ENCODE measurements at places on chromosomes 13 and 19. TPM values are rescaled to one million over a fixed set of nuclear protein-coding genes. Genes with fewer than 3 reads are reported as not detected.
A peak's percentile ranks its signal among the peaks of the same experiment; 100 is the strongest.

The KRTDAP gene
- not detected for total RNA-seq

The LSR gene
- 29.4 TPM for total RNA-seq

The CYP2F1 gene
- total RNA-seq, result not detected

The NKPD1 gene
- 0.44 TPM for total RNA-seq

DNA sequence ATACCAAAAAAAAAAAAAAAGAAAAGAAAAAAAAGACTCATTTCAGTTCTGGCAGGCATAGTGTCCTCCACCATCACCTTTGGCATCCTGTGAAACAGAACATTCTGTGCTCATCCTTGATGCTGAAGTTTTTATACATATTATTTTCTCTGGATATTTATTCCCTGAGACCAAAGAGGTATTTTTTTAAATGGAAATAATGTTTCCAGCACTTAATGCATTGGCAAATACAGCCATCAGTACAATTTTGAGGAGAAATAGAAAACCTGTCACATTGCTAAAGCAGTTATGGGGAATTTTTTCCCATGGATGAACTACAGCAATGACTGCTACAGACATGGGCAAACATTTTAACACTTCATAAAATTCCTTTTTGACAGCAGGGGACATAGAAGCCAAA, 312.4 kb downstream of the DNAJC15 start:
- no peaks in the 10 kb centered on the region for H3K27me3 ChIP-seq
- H3K27ac ChIP-seq, result no peak overlapping the region
- H3K4me3 ChIP-seq, result no peak overlapping the region
- DNase-seq, result no peak
- H3K36me3 ChIP-seq, result no peaks in the 10 kb centered on the region

DNA sequence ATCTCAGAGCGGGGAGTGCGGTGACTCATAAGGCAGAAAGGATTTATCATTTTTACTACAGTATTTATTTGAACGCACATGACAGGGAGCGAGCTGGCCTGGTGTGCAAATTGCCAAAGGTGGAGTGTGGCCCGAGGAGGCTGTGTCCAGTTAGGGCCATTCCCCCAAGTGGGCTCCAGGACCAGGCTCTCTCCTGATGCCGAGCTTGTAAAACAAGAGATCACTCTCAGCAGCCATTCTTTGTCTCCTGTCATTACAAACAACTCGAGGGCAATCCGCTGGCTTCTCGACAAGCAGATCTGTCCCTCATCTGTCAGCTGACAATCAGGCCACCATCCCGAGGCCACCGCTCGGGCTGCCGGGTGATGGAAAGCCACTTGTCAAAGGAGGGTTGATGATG, 418.9 kb downstream of the ZNF536 start:
- H3K27ac ChIP-seq, result no peak overlapping the region
- no peaks in the 10 kb centered on the region for H3K36me3 ChIP-seq
- no peak overlapping the region for H3K4me3 ChIP-seq
- peaks cover 4% of the 10 kb centered on the region for H3K4me1 ChIP-seq
- H3K27me3 ChIP-seq, result no peaks in the 10 kb centered on the region

- H3K27me3 ChIP-seq, result peaks cover 5% of the 10 kb centered on the region
- DNase-seq, result no peak
- H3K27ac ChIP-seq, result no peak overlapping the region
These were observed 7.9 kb upstream of the LINGO3 start for GRCh38 chr19:2315818-2316353.

DNA sequence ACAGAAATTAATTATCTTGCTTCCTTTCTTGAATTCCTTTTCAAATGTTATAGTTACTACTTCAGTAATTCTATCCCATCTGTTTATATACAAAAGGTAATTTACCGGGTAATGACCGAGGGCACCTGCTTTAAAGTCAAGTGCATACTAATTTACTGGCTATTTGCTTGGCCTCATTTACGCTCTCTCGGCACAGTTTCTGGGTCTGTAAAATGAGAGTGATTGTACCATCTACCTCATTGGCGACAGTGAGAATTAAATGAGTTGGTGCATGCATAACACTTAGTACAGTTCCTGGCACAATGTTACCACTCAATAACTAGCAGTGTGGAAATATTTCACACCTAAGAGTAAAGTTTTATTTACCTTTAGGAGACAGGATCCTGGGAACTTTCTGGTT, 111.6 kb downstream of the GGACT start:
- H3K27me3 ChIP-seq, result no peaks in the 10 kb centered on the region
- H3K4me3 ChIP-seq, result no peak overlapping the region
- H3K4me1 ChIP-seq, result no peaks in the 10 kb centered on the region
- H3K36me3 ChIP-seq, result peaks cover 7% of the 10 kb centered on the region
- no peak overlapping the region for H3K27ac ChIP-seq

- DNase-seq, result no peak
- H3K36me3 ChIP-seq, result no peaks in the 10 kb centered on the region
- H3K27me3 ChIP-seq, result no peaks in the 10 kb centered on the region
- H3K4me1 ChIP-seq, result no peaks in the 10 kb centered on the region
- no peak overlapping the region for H3K27ac ChIP-seq
These were observed 83.4 kb downstream of the UBL3 start for GRCh38 chr13:29767006-29767405.

The ZNF813 gene
- total RNA-seq, result 5.1 TPM

The IGFL2 gene
- 0.61 TPM for total RNA-seq

GRCh38 chr13:77523386-77523785, 12.1 kb upstream of the SCEL start:
- no peak for DNase-seq
- no peak overlapping the region for H3K4me3 ChIP-seq
- H3K27me3 ChIP-seq, result no peaks in the 10 kb centered on the region
- H3K36me3 ChIP-seq, result no peaks in the 10 kb centered on the region
- no peak overlapping the region for H3K27ac ChIP-seq
- H3K4me1 ChIP-seq, result no peaks in the 10 kb centered on the region

DNA sequence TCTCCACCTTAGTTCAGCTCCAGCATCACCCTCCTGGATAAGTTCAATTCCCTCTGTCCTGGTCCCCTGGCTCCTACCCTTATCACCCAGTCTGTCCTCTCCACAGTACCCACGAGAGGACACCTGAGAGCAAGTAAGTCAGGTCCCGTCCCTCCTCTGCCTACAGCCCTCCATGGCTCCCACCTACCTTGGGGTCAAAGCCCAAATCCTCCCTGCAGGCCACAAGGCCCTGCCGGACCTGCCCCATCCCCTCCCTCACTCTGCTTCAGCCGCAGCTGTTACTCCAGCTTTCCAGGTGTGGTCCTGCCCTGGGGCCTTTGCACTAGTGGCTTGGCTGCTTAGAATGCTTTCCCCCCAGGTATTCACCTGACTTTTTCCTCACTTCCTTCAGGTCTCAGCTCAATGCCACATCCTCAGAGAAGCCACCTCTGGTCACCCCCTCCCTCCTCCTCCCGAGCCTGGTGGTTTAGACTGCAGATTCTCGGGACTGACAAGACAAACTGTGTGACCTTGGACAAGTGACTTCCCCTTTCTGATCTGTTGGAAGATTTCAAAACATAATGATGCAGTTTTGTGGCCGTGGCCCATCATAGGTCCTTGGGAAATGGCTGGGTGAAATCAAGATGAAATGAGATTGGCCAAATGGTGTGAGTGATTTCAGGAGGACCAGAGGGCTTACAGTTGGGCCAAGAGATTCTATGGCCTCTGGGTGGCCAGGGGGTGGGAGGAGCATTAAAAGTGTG, 3.6 kb downstream of the TUBB4A start:
- no peak for DNase-seq
- no peak overlapping the region for H3K27ac ChIP-seq
- no peak overlapping the region for H3K4me3 ChIP-seq
- peaks cover 27% of the 10 kb centered on the region for H3K4me1 ChIP-seq
- H3K36me3 ChIP-seq, result peaks cover 51% of the 10 kb centered on the region

The PTH2 gene
- not detected for total RNA-seq

The C19orf18 gene
- total RNA-seq, result 1.9 TPM

DNA sequence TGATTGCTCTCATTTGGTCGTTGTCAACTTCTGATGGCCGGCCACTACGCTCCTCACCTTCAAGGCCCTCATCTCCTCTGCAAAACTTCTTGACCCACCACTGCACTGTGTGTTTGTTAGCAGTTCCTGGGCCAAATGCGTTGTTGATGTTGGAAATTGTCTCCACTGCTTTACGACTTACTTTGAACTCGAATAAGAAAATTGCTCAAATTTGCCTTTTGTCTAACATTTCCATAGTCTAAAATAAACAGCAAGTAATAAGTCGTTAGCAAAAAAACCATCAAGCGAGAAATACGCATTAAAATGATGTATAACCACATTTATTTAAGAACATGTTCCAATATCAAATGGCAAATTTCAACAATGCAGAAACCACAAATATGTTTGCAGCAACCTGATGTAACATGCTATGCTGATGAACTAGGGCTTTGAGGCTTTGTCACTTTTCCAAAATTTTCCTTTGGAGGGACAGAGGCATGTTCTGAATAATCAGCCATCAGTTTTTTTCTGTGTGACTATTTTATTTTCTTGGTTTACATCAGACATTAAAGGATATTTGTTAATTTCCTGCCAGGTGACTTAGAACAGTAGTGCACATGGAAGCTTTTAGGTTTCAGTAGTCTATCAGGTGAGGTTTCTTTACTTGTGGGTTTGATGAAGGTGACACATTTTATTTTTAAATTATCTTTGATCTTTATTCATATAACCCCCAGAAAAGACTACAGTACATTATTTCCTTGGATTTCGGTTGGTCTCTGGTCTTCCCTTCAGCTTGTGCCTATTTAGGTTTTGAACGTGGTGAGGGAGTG, 74.7 kb upstream of the TEX29 start:
- H3K27me3 ChIP-seq, result no peaks in the 10 kb centered on the region
- H3K36me3 ChIP-seq, result peaks cover 17% of the 10 kb centered on the region

GRCh38 chr13:51825165-51825592, 19.8 kb downstream of the TMEM272 start:
- no peaks in the 10 kb centered on the region for H3K36me3 ChIP-seq
- H3K27ac ChIP-seq, result no peak overlapping the region
- DNase-seq, result no peak
- peaks cover 7% of the 10 kb centered on the region for H3K4me1 ChIP-seq

DNA sequence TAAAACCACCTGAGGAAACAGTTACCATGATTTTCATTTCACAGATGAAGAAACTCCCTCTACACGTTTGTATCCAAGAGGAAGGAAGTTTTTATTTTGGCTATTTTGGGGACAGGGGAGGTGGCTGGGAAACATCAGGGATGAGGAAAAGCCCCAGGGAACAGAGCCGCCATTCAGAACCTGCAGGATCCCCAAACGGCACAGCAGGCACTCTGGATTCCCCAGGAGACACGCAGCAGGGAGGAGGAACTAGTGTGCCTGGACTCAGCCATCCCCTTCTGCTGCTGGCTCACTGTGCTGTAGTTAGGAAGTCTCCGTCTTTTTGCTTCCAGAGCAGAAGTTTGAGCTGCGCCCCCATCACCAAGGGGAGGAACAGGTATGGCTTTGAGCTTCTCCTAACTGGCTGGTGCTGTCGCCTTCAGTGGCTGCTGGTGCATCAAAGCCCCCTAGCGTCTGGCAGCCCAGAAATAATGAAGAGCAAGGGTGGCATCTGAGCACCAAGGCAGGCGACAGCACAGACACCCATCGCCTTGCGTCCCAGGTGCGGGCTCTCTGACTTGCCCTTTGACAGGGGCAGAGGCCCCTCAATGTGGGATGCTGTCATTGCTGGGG, 4.2 kb downstream of the NAPA start:
- peak overlapping the region; percentile 61 for H3K27ac ChIP-seq
- H3K27me3 ChIP-seq, result no peaks in the 10 kb centered on the region
- DNase-seq, result no peak
- no peak overlapping the region for H3K4me3 ChIP-seq
- peaks cover 78% of the 10 kb centered on the region for H3K4me1 ChIP-seq

GRCh38 chr19:5958074-5958850, 19.7 kb downstream of the RANBP3 start:
- peaks cover 23% of the 10 kb centered on the region for H3K36me3 ChIP-seq
- H3K4me1 ChIP-seq, result peaks cover 77% of the 10 kb centered on the region
- H3K4me3 ChIP-seq, result no peak overlapping the region
- H3K27me3 ChIP-seq, result no peaks in the 10 kb centered on the region
- no peak overlapping the region for H3K27ac ChIP-seq

DNA sequence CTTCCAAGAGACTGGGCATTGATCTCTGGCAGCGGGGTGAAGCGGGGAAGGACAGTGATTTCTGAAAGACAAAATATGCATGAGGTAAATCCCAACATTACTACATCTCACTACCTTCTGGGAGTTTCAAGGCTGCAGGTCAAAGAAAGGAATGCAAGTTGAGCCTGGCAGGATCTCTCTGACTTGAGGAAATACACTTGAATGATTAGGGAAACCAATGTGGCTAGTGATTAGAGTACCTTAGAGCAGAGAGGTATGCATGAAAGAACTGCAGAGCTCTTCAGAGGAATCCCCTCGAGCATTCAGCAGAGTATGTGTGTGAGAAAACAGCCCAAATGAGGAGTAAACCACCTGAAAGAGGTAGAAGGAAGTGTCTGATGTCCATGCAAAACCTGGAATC, 2874.1 kb upstream of the PCDH20 start:
- H3K27ac ChIP-seq, result no peak overlapping the region
- no peak overlapping the region for H3K4me3 ChIP-seq
- H3K36me3 ChIP-seq, result no peaks in the 10 kb centered on the region
- no peak for DNase-seq
- H3K4me1 ChIP-seq, result no peaks in the 10 kb centered on the region

GRCh38 chr19:12788042-12788681, 3.1 kb upstream of the JUNB start:
- H3K4me1 ChIP-seq, result peaks cover 76% of the 10 kb centered on the region
- peak overlapping the region; percentile 26 for H3K4me3 ChIP-seq
- H3K27ac ChIP-seq, result peak overlapping the region; percentile 95
- H3K36me3 ChIP-seq, result no peaks in the 10 kb centered on the region
- H3K27me3 ChIP-seq, result peaks cover 5% of the 10 kb centered on the region
- DNase-seq, result no peak

DNA sequence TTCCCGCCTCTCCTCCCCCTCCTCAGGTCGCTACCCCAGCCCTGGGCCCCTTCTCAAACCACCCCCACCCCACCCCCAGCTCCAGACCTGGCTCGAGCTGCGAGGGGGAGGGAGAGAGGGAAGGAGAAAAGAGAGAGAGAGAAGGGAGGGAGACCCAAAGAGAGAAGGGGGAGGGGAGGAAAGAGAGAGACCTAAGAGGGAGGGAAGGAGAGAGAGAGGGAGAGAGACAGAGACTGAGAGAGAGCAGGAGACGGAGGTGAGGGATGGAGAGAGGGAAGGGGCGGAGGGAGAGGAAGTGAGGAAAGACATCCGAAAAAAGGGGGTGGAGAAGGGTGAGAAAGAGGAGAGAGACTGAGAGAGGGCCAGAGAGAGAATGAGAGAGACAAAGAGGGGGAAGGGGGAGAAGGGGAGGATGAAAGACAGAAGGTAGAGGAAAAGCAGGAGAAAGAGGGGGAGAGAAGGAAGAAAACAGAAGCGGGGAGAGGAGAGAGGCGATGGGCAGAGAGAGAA, 2.0 kb upstream of the SPACA6 start:
- peaks cover 43% of the 10 kb centered on the region for H3K36me3 ChIP-seq
- DNase-seq, result peak; percentile 78
- H3K27me3 ChIP-seq, result no peaks in the 10 kb centered on the region
- H3K4me3 ChIP-seq, result peak overlapping the region; percentile 83

Data from spinal cord (tissue), 10 donors.